ENCODE measurements at places on chromosomes 11 and 22.

DNA sequence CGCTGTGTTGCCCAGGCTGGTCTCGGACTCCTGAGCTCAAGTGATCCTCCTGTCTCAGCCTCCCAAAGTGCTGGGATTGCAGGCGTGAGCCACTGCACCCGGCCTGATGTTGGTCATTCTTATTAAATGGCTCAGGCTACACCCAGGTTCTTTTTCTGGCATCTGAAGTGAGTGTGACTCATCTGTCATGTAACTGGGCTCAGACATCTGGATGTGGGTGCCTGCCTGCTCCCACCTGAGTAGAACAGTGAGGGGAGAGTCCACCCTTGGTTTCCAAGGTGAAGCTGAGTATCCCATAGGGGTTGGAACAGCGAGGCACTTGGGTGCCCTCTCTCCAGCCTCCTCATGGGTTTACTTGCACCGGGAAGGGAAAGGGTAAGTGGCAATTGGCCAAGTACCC lies 36.7 kb upstream of the EIF3D start:
- DNase-seq, result no peak

GRCh38 chr11:79078999-79079398 lies 361.8 kb downstream of the TENM4 start:
- no peak for DNase-seq

GRCh38 chr11:111329306-111330204 lies 31.2 kb downstream of the POU2AF3 start:
- no peak for DNase-seq

GRCh38 chr22:23008896-23009295 lies 61.4 kb upstream of the GNAZ start:
- DNase-seq, result no peak

DNA sequence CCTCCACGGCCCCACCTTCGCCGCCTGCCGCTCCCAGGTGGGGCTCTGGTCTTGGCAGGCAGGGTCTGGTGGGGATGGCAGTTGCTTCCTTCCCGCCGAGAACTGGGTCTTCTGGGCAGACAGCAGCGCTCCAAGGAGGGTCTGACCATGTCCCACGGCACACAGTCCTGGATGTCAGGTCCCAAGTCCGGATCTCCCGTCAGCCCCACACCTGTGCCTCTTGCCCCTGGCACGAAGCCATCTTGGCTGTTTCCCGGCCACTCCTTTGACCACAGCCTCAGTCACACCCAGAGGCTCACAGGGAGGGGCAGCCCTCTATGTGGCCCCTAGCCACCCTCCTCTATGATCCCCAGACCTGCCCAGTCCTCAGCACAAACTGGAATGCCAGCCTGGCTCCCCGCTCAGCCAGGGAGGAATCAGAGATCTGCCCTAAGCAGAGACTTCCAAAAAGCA lies 14.3 kb downstream of the MUC5B start:
- DNase-seq, result no peak

- DNase-seq, result no peak
Observed at GRCh38 chr11:122797651-122798050, 40.6 kb upstream of the CRTAM start.

GRCh38 chr11:76663486-76663810 lies 7.1 kb downstream of the LRRC32 start:
- DNase-seq, result no peak

GRCh38 chr22:19874307-19875060 lies 19.8 kb upstream of the GNB1L start:
- DNase-seq, result no peak

GRCh38 chr11:73291781-73292524 lies 16.1 kb upstream of the ARHGEF17 start:
- DNase-seq, result no peak

DNA sequence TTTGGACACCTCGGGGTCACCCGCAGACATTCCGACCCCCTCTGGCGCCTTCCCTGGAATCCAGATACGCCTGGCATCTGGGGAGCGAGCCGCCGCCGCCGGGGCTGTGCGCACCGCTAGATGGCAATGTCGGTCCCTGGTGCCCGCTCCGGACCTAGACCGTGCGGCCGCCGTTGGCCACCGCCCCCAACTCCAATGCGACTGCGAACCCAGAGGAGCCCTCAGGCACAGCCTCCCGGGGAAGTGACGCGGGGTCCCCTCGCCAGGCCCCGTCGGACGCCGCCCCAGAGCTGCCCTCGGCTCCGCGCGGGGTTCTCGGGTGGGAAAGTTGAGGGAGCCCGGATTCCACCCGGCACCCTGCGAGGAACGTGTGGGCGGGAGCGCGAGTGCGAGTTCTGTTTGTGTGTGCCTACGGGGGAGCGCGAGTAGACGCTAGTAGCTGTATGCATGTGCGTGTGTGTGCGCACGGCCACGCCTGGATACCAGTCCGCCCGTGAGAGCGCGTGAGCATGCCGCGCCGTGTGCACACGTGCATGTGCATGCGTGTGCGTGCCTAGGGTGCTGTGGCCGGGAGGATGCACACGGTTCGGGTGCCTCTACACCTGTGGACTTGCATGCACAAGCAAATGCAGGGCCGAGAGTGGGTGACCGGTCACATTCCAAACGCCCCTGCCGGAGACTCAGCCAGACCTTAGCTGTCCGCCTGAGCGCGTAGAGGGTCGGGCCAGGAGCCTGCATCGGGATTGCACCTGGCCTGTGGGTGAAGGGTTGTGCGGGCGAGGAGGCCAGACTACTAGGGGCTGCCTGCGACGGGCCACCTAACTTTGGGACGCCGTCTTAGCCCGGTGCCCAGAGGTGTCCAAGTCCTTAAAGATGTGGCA lies 1.9 kb downstream of the CHRM4 start:
- peak; percentile 59 for DNase-seq

GRCh38 chr11:114604886-114605285 lies 9.3 kb upstream of the NXPE4 start:
- DNase-seq, result no peak

- peak; percentile 59 for DNase-seq
Observed at GRCh38 chr22:19663821-19664355, 50.4 kb upstream of the SEPTIN5 start.

GRCh38 chr22:29071261-29072045 lies 1.4 kb upstream of the KREMEN1 start:
- DNase-seq, result peak; percentile 26

DNA sequence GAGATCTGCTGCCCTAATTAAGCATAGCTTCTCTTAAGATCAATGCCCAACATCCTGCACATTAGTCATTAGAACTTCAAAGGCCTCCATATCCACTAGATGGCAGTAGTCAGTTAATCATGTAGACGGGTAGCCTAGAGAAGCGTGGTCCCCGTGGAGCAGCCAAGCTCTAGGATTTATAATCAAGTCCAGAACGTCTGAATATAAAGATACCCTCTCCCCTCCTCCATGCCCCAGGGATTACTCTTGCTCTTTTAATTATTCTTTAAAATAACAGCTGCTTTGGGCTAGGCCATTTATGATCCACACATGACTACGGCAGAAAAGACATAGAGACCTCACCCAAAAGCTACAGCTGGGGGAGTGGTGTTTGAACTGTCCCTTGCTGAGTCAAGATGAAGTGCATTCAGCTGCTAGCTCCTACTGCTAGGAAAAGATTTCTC lies 327.6 kb upstream of the PLET1 start:
- DNase-seq, result peak; percentile 87

- no peak for DNase-seq
Observed at GRCh38 chr11:64006398-64006797, 20.2 kb downstream of the OTUB1 start.

- no peak for DNase-seq
Observed at GRCh38 chr22:46421267-46421666, 85.8 kb downstream of the TRMU start.

- DNase-seq, result no peak
Observed at GRCh38 chr22:48751539-48752437, 1075.9 kb downstream of the BRD1 start.

DNA sequence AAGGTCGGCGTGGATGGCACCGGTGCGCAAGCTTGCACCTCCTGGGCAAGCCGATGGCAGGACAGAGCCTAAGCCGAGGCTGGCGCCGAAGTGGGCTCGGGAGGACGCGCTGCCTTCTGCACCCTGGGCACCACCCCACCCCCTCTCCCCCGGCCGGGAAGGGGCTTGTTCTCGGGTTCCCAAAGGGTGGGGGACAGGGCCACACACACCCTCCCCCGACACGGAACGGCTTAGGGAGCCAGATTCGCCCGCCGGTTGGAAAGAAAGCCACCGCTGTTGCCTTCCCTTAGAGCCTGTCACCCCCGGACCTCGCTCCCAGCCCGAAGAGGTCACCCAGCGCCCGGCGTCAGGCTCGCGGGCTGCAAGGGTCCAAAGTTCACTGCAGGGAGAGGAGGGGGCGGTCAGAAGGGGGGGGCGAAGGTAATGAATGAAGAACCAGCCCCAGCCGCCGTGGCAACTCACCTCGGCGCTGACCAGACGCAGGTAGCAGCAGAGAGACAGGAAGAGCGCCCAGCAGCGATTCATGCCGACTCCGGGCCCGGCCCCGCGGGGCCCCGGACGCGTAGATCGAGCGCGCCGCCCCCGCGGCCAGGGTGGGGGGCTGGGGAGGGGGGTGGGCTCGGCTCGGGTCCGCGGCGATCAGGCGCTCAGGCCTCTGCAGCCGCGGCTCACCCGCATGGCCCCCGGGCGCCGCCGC lies 1.2 kb downstream of the PDGFB start:
- no peak for DNase-seq

DNA sequence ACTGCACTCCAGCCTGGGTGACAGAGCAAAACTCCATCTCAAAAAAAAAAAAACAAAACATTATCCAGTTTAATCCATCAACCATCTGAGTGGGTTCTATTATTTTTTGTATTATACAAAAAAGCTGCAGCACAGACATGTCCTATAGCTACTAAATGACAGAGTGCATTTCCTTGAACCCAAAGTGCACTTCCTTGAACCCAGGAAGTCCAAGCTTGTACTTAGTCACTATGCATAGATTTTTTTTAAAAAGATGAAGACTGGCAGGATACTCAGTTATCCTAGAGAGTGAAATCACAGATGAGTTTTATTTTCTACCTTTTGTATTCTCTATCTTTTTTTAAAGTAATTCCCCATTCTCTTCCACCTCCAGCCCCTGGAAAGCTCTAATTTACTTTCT lies 8.0 kb upstream of the RRAS2 start:
- no peak for DNase-seq

- DNase-seq, result peak; percentile 99
Observed at GRCh38 chr11:32213223-32213622, 122.3 kb downstream of the RCN1 start.

DNA sequence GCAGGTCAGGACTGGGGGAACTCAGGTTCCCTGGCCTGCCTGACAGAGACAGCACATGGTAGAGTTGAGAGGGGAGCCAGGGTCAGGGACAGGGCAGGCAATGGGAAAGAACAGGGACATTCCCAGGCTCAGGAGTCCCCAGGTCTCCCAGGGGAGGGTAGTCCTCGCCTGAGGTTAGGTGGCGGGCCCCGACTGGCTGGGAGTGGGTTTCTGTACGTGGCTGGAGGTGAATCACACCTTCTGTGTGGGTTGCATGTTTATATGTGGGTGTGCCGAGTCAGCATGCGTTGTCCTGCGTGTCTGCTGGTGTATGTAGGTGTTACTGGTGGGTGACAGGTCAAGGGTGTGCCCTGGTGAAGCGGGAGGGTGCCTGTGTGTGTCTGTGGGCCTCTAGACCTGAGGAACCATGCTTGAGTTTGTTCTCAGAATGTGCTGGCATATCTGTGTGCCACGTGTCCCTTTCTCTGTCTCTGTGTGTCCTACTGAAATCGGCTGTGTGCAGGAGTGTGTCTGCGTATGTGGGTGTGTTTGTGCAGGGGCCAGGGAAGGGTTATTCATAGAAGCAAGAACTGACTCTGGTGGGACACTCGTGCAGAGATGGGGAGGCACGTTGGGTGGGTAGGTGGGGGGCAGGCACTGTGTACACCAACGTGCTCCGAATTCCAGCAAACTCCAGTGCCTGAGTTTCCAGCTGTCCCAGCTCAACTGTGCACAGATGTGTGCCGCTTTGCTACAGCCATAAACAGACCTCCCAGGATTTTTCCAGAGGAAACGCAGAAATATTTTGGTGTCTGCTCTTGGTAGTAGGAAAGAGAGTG lies 23.8 kb upstream of the OAF start:
- DNase-seq, result peak; percentile 51

GRCh38 chr11:117217141-117218084 lies 14.5 kb downstream of the PCSK7 start:
- peak; percentile 81 for DNase-seq

- no peak for DNase-seq
Observed at GRCh38 chr11:98365941-98366340, 654.8 kb upstream of the CNTN5 start.

DNA sequence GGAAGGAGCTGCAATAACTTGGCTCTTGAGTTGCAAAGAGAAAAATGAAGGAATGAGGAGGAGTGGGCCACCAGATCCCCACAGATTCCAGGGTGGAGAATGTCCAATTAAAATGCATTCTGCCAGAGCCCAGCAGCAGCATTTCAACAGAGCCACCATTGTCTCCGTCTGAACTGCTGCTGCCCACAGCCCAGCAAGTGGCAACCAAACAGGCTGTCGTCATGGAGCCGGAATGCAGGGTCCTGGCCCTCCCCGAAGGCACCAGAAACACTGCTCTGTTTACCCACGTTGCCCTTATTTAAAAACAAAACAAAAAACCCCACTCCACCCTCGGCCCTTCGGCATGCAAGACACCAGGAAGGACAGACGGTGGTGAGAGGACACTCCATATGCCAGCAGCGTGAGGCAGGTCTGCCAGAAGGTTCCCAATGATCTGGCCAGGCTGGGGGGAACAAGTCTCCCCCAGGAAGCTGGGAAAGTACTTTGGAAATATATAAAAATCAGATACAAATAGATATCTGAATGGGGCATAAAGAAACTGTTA lies 32.5 kb downstream of the PLEKHA7 start:
- no peak for DNase-seq

GRCh38 chr11:77074626-77075221 lies 8.0 kb downstream of the CAPN5 start:
- DNase-seq, result no peak

- DNase-seq, result no peak
Observed at GRCh38 chr22:19470010-19470409, 9.0 kb downstream of the UFD1 start.

GRCh38 chr11:70186936-70187335 lies 16.2 kb upstream of the FADD start:
- no peak for DNase-seq

Data from fibroblast of skin of right biceps (primary cell).